Fibroblast of skin of right quadriceps (primary cell): ENCODE measurements at places on chromosomes 6 and 20.

DNA sequence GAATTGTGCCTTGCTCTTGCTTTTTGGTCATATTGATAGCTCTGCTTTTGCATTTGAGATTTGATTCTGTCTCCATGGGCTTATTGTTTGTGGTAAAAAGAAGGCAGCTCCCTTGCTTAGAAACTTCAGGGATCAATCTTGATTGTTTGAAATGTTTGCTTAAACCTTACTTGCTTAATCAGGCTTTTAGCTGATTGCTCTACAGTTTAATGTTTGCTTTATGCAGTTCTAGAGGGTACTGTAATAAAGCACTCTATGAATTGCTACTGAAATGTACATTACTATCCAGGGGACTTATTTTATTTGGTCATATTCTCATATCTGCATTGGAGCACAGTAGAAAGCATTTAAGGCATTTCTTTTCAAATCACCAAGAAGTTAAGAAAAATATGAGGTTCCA, 545.4 kb upstream of the HS3ST5 start:
- no peak for DNase-seq

GRCh38 chr6:111183702-111184517, 96.6 kb downstream of the SLC16A10 start:
- no peak for DNase-seq

DNA sequence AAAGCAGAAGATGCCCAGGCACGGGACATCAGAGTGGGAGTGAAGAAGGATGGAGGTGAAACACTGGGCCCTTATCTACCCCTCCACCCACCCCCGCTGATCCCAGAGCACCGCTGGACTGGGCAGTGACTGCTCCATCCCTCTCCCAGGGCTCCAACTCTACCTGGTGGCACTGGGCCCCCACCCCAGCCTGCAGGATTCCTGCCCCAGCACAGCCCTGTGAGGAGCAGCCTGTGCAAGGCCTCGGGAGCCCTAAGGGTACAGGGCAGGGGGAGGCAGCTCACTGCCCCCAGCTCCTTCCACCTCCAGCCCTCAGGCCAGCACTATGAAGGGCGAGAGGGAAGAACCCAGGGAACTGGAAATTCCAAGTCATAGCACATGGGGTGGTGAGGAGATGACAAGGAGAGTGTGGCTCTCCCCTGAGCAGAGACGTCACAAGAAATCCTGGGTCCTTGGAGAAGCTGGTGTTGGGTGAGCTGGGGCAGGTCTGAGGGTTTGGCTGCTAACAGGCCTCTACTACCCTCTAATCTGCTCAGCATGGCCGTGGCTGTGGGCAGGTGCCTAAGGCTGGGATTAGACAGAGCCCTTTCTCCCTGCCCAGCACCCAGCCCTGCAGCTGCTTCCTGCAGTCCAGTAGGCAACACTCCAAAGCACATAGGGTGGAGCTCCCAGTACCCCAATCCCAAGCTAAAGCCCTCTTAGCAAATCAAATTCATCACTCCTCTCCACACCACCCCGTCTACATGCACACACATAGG, 3.5 kb downstream of the CST3 start:
- no peak for DNase-seq

GRCh38 chr6:72350296-72350881, 271.5 kb upstream of the KCNQ5 start:
- no peak for DNase-seq

DNA sequence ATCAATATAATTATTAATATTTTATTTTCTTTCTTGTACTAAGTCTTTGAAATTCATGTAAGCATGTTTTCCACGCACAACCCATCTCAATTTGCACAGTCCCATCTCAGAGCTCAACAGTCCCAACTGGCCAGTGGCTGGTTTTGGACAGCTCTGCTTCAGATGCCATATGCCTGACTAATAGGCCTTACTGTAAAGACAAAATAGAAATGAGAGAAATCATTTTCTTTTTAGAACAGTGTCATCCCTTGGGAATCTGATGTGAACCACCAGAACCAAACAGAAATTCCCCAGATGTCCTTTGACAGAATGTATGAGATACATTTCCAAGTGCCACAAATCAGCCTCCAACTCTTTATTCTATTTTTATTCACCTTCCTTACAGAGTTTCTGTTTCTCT, 338.9 kb downstream of the ESR1 start:
- DNase-seq: peak; percentile 86

GRCh38 chr6:29938746-29939508, 3.4 kb upstream of the HLA-A start:
- DNase-seq: no peak

DNA sequence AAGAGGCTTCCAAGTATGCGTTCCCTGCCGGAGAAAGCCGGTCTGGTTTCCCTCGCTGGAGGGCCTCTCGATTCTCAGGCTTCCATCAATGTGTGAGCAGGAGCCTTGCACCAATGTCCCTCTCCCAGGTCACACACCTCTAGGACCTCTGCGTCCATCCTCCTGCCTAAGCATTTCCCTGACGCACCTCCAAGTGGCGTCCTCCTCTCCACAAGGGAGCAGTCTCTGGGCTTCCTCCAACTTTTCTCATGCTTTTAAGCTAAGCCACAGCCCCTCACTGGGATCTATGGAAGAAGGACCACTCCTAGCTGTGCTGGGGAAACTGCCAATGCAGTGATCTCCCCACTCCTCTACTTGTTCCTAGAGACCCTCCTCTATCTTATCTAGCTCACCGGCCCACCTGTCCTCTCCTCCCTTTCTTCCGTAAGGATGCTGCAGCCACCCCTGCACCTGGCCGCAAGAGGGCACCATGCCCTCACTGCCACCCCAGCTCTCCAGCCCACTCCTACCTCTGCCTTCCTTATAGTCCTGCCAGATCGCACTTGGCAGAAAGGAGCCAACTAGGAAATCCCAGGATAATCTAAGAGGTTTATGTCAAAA, 258.7 kb downstream of the LRFN2 start:
- no peak for DNase-seq

GRCh38 chr6:156182356-156182755, 594.8 kb upstream of the ARID1B start:
- no peak for DNase-seq
